ENCODE measurements at places on chromosomes 13 and 19.
A peak's percentile ranks its signal among the peaks of the same experiment; 100 is the strongest.

GRCh38 chr19:46132508-46133100, 8.1 kb upstream of the IGFL3 start:
- no peak for DNase-seq

DNA sequence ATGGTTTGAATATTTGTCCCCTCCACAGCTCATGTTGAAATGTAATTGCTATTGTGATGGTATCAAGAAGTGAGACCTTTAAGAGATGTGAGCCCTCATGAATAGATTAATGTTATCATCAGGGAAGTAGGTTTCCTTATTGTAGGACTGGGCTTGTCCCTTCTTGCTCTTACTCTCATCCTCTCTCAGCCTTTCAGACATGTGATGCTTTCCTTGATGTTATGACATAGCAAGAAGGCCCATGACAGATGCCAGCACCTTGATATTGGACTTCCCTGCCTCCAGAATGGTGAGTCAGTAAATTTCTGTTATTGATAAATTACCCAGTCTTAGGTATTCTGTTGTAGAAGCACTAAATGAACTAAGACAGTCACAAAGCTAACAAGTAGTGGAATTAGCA, 5.7 kb upstream of the ZMYM2 start:
- no peak for DNase-seq

GRCh38 chr19:2116507-2116906, 19.8 kb downstream of the IZUMO4 start:
- no peak for DNase-seq

GRCh38 chr13:51562011-51562671, 22.1 kb upstream of the WDFY2 start:
- DNase-seq = no peak

DNA sequence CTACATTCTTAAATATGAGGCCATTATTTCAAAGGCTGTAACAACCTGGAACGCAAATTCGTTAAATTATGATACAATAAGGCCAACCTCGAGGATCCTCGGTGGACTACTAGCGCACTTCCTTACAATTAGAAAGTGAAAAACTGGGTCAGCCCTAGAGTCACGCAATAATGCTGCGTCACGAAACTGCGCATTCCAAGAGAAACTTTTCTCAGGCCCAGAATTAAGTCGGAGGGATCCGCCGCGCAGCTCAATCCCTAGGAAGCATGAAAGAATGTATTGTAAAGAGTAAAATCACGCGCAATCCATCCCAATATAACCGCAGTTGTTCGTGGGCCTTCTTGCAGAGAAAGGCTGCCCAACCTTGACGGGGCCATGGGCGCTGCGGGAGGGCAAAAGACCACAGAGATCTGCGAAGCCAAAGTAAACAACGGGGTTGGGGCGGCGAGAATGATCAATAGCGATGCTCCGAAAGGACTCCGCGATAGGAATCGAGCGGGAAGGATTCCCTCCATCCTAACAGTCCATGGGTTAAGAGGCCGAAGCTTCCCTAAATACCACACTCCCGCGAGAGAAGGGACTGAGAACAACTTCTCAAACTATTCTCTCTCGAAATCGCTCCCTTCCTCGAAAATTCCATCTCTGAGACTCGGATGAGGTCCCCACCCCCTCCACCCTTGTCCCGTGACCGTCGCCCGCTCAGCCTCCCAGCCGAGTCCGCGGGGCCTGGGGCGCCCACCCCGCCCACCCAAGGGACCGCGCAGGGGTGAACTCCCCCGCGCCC, 564 bp downstream of the SPART start:
- DNase-seq = peak; percentile 92

GRCh38 chr13:93435651-93436050, 209.0 kb downstream of the GPC6 start:
- no peak for DNase-seq

- DNase-seq = no peak
Measured at GRCh38 chr13:23440821-23441618, 7.5 kb upstream of the SACS start.

GRCh38 chr13:98416408-98416807, 160.5 kb downstream of the STK24 start:
- no peak for DNase-seq

GRCh38 chr19:3983936-3984583, 1.2 kb downstream of the EEF2 start:
- DNase-seq = peak; percentile 67

GRCh38 chr19:1503089-1503924, 9.5 kb downstream of the ADAMTSL5 start:
- peak; percentile 31 for DNase-seq

GRCh38 chr19:30620354-30620753, 248.2 kb downstream of the ZNF536 start:
- DNase-seq = no peak

- no peak for DNase-seq
Measured at GRCh38 chr19:42292042-42292960, 9.6 kb upstream of the PRR19 start.

DNA sequence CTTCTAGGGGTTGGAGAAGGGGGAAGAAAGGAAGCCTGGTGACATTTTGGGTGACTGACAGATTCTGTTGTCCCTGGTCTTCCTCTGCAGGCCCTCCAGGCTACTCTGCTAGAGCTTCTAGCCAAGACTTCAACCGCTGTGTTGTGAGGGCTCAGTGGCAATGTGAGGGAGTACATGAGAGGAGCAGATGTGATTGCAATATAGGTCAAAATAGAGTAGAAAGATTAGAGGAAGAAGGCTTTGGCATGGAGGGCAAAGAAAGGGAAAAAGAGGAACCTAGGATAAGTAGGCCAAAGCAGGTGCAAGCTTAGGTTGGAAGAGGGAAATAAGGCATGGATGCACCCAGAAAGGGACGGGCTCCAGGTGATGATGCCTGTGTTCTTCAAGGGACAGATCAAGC, 216.9 kb downstream of the RGCC start:
- DNase-seq = no peak

DNA sequence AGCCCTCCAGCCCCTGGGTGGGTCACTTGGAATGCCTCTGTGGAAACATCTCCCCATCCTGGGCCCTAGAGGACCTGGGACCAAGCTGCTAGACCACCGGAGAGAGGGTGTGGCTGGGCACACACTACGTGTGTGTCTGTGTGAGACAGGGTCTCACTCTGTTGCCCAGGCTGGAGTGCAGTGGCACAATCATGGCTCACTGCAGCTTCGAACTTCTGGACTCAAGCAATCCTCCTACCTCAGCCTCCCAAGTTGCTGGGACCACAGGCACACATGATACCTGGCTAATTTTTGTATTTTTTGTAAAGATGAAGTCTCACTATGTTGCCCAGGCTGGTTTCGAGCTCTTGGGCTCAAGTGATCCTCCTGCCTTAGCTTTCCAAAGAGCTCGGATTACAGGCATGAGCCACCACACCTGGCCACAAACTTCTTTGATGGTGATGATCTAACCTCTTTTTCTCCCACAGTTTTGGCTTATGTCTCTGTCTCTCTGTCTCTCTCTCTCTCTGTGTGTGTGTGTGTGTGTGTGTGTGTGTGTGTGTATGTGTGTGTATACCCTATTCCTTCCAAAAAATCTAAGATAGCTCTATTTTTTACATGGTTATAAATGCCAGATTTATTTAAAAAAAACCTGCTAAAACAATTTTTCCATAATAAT, 32.1 kb upstream of the SLC7A9 start:
- no peak for DNase-seq

DNA sequence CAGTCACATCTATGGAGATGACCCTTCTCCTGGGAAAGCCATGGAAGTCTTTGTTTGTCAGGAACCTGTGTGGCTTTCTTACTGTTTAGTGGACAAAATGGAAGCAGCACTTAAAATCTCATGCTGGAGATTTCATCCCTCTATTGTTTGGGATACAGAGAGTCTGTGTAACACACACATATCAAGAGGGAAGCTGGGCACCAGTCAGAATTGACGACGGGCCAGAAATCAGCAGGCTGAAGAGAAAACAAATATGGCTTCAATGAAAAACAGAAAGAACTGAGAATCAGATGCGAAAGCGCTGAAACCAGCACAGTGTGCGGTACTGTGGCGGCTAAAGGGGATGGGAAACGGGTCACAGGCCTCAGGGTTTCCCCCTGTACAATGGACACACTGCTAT, 72.2 kb upstream of the WASF3 start:
- DNase-seq = no peak

- no peak for DNase-seq
Measured at GRCh38 chr13:113806526-113806925, 47.5 kb downstream of the TMEM255B start.

DNA sequence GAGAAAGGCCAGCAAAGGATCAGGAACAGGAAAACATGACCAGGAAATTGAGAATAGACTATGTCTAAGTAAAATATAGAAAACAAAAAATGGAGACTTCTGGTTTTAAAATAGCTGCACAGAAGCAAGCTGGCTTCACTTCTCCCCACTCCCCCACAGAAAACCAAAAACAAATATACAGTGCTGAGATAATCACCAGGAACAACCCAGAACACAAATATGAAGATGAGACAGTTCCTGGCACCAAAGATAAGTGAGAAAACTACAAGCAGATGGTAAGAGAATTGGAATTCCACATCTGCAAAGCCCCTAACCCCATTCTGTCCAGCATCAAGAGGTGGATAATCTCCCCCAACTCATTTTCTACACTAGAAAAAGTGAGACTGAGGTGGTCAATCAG, 397.7 kb downstream of the SUCLA2 start:
- DNase-seq = no peak

- no peak for DNase-seq
Measured at GRCh38 chr13:31947506-31947905, 84.1 kb upstream of the FRY start.

- no peak for DNase-seq
Measured at GRCh38 chr19:13611596-13611995, 105.3 kb upstream of the CACNA1A start.

DNA sequence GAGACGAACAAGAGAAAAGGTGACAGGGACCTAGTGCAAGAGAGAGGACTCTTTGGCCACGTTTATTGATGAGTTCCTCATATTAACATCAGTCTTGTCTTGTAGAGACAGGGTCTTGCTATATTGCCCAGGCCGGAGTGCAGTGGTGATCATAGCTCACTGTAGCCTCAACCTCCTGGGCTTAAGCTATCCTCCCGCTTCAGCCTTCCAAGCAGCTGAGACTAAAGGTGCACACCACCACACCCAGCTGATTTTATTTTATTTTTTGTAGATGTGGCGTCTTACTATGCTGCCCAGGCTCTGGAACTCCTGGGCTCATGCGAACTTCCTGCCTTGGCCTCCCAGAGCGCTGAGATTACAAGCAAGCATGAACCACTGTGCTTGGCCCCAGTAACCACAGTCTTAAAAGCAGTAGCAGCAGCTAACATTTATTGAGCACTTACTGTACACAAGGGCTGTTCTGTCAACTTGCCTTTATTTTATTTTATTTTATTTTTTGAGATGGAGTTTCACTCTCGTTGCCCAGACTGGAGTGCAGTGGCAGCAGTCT, 1.1 kb upstream of the SH2D3A start:
- no peak for DNase-seq

- no peak for DNase-seq
Measured at GRCh38 chr19:46520616-46521015, 24.9 kb upstream of the PNMA8B start.

- DNase-seq = no peak
Measured at GRCh38 chr13:40537146-40537895, 129.1 kb downstream of the FOXO1 start.

DNA sequence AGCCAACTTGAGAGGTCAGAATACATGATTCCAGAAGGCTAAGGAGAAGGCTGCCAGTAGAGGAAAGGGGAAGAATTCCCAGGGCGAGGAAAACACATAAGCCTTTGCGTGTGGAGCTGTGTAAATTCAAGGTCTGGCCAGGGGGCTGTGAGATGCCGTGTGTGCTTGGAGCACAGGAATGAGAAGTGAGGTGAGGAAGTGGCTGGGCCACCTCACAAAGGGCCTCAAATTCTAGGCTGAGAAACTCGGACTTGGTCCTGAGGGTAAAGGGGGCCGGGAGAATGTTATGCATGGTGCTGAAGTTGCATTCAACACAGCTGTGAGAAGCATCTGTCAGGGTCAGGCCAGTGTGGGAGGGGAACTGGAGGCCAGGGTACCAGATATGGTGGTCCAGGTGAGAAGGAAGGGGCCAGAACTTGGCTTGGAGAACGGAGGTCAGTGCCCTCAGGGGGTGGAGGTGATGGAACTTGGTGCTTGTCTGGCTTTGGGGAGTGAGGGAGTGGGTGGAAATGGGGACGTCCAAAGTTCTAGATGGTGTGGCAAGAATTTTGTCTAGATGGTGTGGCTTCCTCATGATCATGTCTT, 4.9 kb upstream of the ZNF580 start:
- DNase-seq = no peak

- no peak for DNase-seq
Measured at GRCh38 chr13:94974015-94974951, 261.9 kb upstream of the SOX21 start.

DNA sequence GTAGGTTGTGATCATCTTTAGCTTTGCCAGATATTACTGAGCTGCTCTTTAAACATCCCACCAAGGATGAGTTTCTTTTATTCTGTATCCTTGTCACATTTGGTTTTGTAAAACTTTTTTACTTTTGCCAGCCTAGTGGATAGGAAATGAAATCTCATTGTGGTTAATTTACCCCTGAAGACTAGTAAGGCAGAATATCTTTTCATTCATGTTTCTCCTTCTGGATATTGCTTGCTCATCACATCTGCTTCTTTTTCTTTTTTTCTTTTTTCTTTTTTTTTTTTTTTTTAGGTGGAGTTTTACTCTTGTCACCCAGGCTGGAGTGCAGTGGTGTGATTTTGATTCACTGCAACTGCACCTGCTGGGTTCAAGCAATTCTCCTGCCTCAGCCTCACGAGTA, 31.3 kb downstream of the SIPA1L3 start:
- no peak for DNase-seq

- DNase-seq = no peak
Measured at GRCh38 chr19:45474606-45475521, 7.1 kb downstream of the FOSB start.

- no peak for DNase-seq
Measured at GRCh38 chr13:79986890-79987289, 354.0 kb downstream of the SPRY2 start.

DNA sequence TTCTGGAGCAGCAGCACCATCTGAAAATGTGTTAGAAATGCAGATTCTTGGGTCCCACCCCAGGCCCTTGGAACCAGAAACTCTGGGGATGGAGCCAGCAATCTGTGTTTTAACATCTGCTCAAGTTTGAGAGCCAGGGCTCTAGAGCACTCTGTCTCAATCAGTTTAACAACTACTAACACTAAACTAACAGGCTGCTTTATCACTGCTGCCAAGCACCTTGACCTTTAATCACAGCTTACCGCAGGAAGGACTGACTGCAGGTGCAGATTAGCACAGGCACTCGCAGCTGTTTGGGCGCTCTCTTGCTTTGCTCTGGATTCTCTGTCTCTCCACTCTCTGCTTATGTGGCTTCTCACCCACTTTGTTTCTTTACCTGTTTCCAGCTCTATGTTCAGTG, 163.5 kb downstream of the MTUS2 start:
- no peak for DNase-seq

DNA sequence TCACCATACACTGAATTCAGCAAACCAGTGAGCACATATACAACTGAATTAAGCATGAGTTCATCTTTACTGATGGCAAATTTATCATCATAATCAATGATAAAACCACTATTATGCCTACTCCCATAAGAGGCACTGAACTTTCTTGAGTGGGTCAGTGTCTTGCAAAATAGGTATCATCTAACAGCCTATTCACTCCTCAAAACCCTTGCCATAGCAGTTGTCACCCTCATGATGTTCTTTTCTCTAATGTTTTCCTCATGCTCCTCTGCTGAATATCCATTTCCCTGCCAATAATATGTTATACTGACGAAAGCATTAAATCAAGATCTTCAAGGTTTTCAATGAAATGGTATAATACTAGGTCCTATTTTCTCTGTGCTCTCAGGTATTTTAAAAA, 5.6 kb downstream of the ARGLU1 start:
- DNase-seq = no peak
